NCI-H510A treated with DMSO at 0.1 percent for 48 hours (cell line): ENCODE measurements at places on chromosomes 7 and 10.

- no peak for DNase-seq
These were observed 8.6 kb downstream of the FBXW4 start for GRCh38 chr10:101686133-101686925.

GRCh38 chr7:78558566-78558965 lies 760.0 kb downstream of the PHTF2 start:
- no peak for DNase-seq

DNA sequence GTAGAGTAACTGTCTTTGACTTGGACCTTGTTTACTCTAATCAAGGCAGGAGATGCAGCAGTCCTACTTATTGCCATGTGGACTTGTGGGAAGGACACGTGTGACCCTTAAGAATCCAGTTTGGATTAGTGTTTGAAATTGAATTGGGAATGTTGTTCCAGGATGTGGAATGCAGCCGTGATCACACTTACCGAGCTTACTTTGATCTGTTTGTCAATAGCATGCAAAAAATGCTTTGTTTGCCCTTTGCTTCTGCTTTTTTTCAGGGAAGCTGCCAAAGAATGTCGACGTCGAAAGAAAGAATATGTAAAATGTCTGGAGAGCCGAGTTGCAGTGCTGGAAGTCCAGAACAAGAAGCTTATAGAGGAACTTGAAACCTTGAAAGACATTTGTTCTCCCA lies 84.7 kb downstream of the CREM start:
- no peak for DNase-seq

DNA sequence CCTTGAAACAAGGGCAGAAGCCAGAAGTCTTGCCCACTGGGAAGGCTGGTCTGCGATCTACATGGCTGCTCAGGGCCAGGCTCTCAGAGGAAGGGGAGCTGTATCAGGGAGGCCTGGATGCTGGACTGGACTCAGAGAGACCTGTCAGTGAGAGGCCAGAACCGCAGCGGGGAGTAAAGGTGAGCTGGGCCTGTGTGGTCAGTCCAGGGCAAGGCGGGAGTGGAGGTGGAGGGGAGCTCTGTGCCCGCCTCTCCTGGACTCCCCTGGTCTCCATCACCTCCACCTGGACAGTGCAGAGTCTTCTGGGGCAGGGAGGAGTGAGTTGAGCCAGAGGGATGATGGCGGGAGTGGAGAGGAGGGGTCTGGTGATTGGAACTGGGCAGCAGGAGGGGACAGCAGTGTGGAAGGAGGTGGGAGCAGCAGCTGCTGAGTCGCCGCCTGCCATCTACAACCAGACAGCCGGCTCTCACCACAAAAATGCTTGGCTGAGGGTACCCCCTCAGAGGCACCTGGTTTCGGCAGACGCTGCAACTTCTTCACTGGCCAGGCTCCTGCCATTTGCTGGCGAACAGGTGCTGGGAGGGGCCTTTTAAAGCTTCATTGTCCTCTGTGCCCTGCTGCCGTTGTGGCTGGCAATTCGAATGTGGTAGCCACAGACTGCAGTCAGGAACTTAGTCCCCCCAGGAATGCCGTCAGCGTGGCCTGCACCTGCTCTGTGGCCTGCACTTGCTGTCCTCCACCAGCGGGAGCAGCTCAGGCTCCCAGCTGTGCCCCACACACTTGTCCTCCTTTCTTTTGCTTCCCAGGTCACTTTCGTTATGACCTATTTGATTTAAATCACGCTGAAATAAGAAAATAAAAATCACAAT lies 3.5 kb downstream of the RASSF4 start:
- DNase-seq: peak; percentile 39

DNA sequence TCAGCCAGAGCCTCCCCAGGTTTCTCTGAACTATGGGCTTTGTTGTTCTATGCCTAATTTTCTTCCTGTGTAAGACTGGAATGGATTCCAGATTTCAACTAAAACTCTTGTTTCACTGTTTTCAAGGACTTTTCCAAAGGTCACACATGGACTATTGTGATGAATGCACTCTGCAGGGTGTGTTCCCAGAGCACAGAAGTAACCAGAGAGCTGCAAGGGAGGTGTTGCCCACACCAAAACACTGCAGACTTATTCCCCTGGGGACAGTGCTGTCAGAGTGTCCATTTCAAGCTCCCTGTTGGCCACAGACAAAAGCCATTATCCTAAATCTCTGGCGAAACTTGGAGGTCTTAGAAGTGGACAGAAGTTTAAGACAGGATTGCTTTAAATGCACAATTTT lies 231.6 kb downstream of the TRIL start:
- DNase-seq: no peak
